ENCODE measurements at places on chromosomes 6 and 20.

DNA sequence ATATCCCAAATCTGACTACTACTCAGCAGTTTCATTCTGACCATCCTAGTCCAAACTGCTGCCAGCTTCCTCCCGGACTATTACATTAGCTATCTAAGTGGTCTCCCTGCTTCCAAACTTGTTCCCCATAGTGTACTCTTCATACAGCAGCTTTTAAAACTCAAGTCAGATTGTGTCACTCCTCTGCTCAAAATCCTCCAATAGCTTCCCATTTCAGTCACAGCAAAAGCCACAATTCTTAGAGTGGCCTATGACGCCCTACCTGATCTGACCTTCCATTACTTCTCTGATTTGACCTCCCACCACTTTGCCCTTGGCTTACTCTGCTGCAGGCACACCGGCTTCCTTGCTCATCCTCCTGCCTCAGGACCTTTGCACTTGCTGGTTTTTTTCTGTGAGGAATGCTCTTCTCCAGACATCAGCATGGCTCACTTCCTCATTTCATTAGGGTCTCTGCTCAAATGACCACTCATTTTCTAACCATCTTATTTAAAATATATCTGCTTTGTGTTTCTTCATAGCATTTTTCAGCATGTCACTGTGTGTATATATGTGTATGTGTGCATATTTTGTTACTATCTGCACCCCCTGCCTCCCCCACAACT lies 111.1 kb upstream of the DTNBP1 start:
- DNase-seq: no peak

- DNase-seq: peak; percentile 74
Observed at GRCh38 chr6:159307246-159307790, 138.1 kb downstream of the FNDC1 start.

DNA sequence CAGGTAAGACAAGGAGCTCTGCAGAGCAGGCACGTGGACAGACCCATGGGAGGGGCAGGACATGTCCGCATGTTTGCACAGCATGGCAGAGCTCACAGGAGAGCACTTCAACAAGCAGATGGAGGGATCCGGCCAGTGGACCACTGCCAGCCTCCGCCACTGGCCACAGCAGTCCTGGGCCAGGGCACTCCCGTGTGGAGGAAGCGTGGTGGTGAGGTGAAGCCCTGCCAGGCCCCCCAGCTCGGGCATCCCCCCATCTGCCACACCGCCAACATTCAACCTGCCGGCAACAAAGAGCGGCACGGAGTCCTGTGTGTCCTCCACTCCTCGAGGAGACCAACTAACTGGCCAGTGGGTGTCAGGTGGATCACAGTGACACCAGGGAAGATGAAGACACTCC lies 104.3 kb upstream of the AGPAT4 start:
- DNase-seq: no peak

DNA sequence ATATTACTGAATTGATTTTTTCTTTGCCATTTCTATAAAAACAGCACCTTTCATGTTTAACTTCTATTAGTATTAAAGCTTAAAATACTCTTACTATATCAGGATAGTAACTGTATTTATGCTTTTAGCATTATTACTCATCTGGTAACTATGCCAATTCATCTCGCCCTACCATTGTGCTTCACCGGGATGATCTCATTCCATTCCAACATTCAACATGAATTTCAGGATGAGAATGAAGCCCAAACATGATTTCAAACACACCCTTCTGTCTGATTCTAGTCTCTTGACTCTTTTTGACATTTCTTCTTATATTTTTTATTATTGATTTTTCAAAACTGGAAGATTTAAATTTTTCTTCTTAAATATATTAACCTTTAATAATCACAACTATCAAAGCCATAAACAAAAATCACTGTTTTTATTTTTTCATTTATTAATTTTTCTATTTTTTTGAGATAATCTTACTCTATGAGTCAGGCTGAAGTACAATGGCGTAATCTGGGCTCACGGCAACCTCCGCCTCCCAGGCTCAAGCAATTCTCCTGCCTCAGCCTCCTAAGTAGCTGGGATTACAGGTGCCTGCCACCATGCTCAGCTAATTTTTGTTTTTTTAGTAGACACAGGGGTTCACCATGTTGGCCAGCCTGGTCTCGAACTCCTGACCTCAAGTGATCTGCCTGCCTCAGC lies 46.7 kb downstream of the GJA1 start:
- peak; percentile 72 for DNase-seq

- no peak for DNase-seq
Observed at GRCh38 chr6:122645256-122645655, 35.1 kb downstream of the PKIB start.

GRCh38 chr6:3761989-3762270 lies 10.4 kb upstream of the PXDC1 start:
- no peak for DNase-seq

DNA sequence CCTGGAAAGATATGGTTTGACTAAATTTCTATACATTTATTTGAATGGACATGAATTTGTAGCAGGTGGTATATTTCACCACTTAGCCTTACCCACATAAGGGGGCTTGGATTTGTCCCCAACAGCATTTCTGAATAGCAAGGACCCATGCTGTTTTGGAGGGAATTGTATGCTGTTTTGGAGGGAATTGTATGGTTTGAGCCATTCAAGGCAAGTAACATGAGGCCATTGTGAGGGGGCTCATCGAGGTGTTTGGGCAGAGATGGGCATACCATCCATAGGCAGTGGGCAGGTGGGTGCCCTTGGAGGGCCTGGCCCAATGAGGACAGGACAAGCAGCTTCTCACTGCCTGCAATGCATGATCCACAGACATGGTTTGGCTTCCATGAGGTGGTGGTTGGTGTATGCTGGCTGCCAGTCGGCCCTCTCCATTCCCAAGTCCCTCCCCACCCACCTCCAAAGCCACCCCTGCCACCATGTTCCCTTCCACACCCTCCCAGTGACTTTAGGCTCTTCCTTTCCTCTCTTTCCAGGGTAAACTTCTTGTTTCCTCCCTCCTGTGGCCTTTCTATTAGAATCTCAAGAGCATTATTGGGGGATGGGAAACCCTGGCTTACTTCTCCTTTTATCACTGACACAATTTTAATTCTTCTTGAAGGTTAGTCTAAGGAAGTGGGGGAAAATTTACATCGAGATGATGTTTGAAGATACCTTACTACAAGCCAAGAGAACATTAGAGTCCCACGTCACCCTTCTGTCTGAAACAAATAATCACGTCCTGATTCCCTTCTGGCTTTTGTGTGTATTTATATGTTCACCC lies 13.2 kb upstream of the PXDC1 start:
- no peak for DNase-seq

GRCh38 chr6:136411025-136411325 lies 121.3 kb upstream of the BCLAF1 start:
- no peak for DNase-seq

Data from GM03348 (cell line).